Progenitor cell of endocrine pancreas (in vitro differentiated cells): ENCODE measurements at places on chromosomes 2 and 18.

DNA sequence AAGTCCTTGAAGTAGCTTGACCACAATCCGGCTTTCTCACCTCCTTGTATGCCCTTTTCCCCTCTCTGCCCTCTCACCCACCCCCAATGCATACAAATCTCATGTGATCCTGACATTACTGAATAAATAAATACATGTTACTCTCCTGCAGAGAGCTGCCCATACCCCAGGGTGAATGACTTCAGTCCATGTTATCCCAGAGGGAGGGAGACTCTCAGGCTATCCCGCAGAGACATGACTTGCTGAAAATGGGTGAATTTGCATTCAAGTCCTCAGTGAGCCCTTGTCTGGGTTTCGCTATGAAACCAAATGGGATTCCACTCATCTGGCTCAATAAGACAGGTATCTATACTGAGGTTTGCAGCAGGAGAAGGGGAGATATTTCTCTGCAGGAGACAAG, 168.5 kb downstream of the FHOD3 start:
- no peak for DNase-seq

- no peak for DNase-seq
These were observed 10.1 kb downstream of the BIN1 start for GRCh38 chr2:127096718-127097470.

- DNase-seq = no peak
These were observed 44.8 kb downstream of the CDH2 start for GRCh38 chr18:28132084-28132483.

DNA sequence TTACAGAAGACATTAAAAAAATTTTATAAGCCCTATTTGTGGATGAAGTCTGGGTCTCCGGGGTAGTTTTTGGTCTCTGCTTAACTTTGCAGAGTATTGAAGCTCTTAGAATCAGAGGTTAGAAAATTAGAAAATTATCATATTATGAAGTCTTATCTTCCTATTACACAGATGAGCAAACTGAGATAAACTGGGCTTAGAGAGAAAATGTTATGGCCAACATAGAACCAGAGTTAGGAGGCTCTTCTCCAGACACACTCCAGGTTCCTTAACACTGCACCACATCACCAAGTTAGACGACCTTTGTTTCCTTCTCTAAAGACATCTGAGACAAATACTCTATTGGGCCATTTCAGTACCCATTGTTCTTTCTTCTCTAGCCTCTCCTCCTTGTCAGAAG, 36.7 kb upstream of the NEB start:
- no peak for DNase-seq

DNA sequence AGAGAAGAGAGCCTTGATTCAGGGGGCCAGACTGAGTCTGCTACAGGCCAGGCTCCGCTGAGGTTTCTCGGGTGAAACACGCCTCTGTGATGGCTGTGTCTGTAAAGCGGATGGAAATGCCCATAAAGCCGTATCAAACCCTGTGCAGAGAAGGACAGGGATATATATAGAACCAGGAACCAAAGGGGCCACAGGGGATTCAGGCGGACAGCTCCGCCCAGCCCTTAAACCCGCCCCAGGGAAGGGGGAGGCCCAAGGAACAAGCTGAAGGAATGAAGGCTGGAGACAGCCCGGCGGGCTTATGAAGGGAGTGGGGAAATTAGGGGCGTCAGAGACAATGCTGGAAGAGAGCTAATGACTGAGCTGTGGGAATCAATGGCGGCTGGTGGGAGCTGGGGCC, 42.1 kb downstream of the NHEJ1 start:
- DNase-seq = no peak

GRCh38 chr2:27705851-27706622, 42.3 kb downstream of the SLC4A1AP start:
- DNase-seq = no peak

- no peak for DNase-seq
These were observed 195.7 kb downstream of the LRATD1 start for GRCh38 chr2:14828223-14828622.

- DNase-seq = no peak
These were observed 3.3 kb upstream of the GPBAR1 start for GRCh38 chr2:218257390-218257981.

DNA sequence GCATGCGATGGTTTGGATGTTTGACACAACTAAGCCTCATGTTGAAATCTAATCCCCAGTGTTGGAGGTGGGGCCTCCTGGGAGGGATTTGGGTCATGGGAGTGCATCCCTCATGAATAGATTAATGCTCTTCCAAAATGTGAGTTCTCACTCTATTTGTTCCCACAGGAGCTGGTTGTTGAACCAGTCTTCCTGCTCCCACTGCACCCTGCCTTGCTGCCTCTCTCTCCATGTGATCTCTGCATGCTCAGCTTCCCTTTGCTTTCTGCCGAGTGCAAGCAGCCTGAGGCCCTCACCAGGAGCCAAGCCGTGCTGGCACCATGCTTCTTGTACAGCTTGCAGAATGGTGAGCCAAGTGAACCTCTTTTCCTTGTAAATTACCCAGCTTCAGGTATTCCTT, 206.8 kb downstream of the VAPA start:
- DNase-seq = no peak

DNA sequence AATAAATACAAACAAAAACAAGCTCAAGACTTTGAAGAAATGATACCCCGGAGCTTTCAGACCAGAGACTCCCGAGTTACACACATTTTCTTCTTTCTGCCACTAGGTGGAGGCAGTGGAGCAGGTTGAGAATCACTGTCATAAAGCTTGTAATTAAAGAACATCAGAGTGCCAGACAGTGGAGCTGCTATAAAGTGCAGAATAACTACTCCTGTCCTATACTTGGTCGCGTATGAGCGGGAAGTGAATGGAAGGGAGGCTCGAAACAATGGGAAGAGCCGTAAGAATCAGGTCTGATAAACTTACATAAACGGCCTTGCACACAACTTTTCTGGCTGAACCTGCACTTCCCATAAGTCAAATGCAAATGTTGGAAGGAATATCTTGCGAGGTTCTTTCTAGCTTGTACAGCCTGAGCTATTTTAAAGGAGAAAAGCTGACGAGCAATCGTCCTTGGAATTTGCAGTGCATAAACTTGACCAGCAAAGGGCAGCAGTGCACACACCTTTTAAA, 189.0 kb downstream of the RPIA start:
- DNase-seq = no peak

- DNase-seq = no peak
These were observed 14.3 kb upstream of the TRIB2 start for GRCh38 chr2:12702168-12703121.

DNA sequence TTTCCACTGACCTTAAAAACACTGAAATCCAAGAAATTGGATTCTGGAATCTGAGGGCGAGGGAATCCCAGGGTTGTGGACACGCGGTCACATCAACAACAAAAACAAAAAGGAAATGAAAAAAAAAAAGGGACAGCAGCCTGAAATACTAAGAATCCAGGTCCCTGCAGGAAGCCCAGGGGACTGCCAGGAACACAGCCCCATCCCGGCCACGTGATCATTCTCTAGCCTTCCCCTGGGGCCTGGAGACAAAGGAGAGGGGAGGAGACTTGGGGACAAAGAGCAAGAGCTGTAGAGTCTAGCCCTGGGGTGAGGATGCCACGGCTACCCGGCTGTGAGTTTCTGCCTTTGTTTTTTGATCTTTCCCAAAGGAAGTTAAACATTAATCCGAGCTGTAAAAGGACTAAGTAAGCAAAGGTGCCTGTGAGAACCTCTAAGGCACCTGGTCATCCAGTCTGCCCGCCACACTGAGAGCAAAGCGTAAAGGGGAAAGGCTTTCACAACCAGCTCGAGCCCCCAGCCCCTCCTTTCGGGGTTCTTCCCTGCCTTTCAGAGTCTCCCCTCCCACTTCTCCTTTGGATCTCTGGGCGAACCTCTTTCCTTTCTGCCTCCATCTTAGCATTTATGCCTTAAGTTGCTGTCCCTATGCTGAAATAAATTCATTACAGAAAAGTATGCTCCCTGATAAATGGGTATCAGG, 57.9 kb upstream of the MSH2 start:
- peak; percentile 92 for DNase-seq

DNA sequence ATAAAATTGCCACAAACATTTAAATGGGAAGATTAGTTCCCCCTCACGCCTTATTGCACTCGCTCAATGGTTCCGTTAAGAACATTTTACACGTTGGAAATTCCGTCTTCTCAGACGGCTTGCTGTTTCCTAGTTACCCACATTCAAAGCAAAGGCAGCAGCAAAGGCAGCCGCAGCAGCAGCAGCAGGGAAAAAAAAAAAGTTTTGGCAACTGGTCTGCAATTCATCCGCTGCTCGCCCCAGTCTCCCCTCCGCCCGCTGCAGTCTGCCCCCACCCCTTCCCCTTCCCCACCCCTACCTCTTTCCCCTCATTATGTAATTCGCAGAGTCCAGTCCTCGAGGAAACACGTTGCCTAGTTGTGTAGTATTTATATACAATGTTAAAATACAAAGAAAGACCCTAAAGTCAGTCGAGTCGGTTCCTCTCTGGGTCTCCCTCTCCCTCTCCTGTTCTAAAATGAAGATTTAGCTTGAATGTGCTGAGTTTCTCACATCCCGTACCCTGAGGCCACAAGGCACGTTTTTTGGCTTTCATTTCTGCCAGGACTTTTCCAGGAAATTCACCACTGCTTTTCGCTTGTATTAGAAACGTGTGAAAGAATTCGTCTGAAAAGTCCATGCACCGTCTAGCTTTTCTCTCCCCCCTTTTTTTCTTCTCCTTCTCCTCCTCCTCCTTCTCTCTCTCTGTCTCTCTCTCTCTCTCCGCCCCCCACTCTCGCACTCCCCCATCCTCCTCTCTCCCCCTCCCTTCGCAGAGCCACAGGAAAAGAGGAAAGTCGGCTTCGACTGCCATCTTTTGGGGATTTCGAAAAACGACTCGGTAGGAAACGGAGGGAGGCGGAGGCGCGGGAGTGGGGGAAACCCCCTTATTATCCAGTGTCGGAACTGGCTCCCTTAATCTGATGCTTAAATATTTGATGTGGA, 140.0 kb downstream of the MEIS1 start:
- peak; percentile 47 for DNase-seq

- DNase-seq = no peak
These were observed 245.5 kb upstream of the PARD3B start for GRCh38 chr2:204299766-204300165.

DNA sequence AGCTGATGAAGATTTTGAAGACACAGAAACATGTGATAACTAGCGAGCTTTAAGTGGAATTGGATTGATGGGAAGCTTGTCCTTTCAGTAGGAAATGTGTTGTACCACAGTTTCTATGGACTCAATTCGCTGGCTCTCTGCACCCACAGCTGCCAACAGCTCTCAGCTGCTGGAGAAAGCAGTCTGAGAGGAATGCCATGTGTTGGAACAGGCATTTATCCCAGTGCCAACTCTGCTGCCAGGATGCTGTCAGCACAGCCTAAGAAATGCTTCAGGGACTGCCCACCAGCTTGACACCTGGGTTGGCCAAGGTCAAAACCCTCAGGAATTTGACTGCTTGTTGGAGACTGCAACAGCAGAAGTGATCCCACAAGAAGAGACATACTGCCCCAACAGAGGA, 193.0 kb upstream of the THSD7B start:
- no peak for DNase-seq

- DNase-seq = no peak
These were observed 333.1 kb downstream of the DSEL start for GRCh38 chr18:67183398-67183797.

DNA sequence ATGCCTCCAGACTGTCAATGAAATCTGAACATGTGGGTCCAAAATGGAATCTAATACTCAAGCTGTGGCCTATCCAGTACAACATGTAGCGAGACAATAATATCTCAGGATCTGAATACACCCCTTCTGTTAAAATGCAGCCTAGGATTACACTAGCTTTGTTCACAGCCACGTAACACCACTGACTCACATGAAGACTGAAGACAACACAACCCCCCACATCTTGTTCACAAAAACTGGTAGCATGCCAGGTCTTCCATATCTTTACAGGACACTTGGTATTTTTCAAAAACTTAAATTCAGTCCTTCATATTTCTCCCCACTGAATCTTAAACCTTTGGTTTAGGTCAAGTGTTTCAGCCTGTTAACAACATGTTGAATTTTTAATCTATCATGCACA, 84.2 kb downstream of the SLC8A1 start:
- no peak for DNase-seq

DNA sequence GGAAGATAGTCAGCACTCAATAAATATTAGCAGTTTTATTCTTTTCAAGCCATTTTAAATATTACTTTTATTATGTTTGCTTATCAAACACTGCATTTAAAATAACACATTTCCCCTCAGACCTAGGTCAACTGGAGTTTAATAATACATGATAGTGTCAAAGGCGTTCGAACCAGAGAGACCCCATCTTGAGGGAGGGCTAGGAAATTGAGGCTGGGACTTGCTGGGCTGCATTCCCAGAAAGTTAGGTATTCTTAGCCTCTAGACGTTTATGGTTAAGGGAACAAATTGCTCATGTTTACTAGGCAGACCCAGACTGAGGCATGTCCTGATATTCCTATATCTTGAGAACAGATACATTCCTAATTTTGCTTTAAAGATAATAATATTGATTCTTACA, 426.5 kb downstream of the METTL4 start:
- DNase-seq = no peak

DNA sequence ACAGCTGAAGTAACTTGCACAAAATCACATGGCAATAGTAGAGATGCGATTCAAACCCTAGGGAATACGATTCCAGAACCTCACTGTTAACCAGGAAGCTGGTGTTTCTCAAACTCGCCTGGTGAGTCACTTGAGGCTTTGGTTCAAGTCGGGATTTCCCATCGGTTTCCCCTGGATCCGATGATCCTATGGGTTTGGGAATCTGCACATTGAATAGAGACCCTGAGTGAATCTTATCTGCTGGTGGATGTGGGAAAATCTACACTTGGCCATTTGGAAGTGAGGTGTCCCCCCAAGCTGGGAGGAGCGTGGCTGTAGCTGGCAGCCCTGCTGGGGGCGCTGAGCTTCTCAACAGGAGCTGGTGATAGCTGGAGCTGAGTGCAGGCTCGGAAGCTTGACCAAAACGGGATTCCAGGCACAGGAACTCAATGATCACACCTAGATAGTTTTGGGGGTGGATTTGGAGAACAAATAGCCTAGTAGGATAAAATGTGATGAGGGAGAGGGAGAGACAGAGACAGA, 135.4 kb downstream of the PRKCE start:
- DNase-seq = no peak

DNA sequence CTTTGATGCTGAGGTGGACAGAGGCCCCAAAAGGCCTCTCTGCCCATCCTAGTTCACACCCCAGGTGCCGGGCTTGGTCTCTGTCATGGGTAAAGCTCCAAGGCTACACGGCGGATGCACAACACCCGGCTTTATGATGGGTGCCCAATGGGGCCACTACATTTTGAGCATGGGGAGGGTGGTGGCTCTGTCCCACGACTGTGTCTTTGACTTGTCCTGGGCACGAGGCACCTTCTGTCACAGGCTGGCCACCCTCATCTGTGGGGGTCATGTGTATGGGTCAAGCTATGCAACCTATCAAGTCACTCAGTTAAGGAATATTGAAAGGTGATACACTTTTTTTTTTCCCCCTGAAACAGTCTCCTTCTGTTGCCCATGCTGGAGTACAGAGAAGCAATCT, 63.7 kb downstream of the EDAR start:
- DNase-seq = no peak

GRCh38 chr2:190787743-190788235, 92.8 kb upstream of the GLS start:
- no peak for DNase-seq
